Cerebellum (tissue), 4 donors: ENCODE measurements at places on chromosomes 3 and 15. TPM values are rescaled to one million over a fixed set of nuclear protein-coding genes. Genes with fewer than 3 reads are reported as not detected.

C2CD4B gene
- 2.0 TPM for total RNA-seq

ARGFX gene
- total RNA-seq = not detected

CATSPER2 gene
- 12.8 TPM for total RNA-seq

SH2D7 gene
- total RNA-seq = not detected

DPH6 gene
- total RNA-seq = 27.2 TPM

GP5 gene
- total RNA-seq = 0.09 TPM

TMEM40 gene
- total RNA-seq = not detected

GOLGA8J gene
- total RNA-seq = 0.36 TPM

PLA1A gene
- 0.73 TPM for total RNA-seq

PIGZ gene
- 3.1 TPM for total RNA-seq

GCNT3 gene
- 0.18 TPM for total RNA-seq

CLEC3B gene
- 17.1 TPM for total RNA-seq

MGA gene
- total RNA-seq = 85.4 TPM

CEP152 gene
- 8.9 TPM for total RNA-seq

VGLL3 gene
- 2.5 TPM for total RNA-seq

AKAP13 gene
- 96.0 TPM for total RNA-seq

BCHE gene
- 21.1 TPM for total RNA-seq

THRB gene
- 7.7 TPM for total RNA-seq

RGMA gene
- total RNA-seq = 26.3 TPM

LIPH gene
- not detected for total RNA-seq

COLQ gene
- total RNA-seq = 2.5 TPM

FLNB gene
- total RNA-seq = 57.6 TPM

CYP1A2 gene
- total RNA-seq = not detected

MAP6D1 gene
- 5.3 TPM for total RNA-seq

PLSCR5 gene
- not detected for total RNA-seq

SLC22A13 gene
- total RNA-seq = 1.4 TPM
